T-helper 22 cell (primary cell): ENCODE measurements at places on chromosomes 3 and 15.
A peak's percentile ranks its signal among the peaks of the same experiment; 100 is the strongest.

- no peak for DNase-seq
Observed at GRCh38 chr3:90221900-90222299, 1114.5 kb downstream of the EPHA3 start.

DNA sequence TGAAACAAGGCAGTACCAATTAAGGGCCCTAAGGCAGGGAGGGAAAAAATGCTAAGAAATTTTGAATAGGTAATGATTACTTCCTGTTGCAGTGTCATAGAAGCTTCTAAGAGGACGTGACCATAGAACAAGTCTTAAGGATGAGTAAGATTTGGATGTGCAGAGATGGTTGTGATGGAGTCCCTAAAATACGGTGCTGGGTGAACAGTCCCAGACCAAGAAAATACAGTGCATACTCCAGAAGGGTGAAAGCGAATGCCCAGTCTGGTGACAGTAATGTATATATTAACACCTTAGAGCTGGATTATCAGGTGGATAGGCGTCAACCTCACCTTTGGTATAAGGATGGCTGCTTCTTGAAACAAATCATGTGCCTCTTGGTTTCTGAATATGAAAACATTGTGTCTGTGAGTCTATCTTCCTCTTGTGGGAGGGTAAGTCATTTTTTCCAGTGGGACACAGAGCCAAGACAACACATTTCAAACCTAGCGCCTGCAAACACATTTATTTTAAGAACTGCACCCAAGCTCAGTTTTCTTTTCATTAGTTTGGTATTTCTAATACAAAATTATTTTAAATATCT, 101.2 kb upstream of the TP63 start:
- DNase-seq, result no peak

GRCh38 chr3:111547631-111548030, 5.6 kb downstream of the CD96 start:
- DNase-seq, result peak; percentile 30

DNA sequence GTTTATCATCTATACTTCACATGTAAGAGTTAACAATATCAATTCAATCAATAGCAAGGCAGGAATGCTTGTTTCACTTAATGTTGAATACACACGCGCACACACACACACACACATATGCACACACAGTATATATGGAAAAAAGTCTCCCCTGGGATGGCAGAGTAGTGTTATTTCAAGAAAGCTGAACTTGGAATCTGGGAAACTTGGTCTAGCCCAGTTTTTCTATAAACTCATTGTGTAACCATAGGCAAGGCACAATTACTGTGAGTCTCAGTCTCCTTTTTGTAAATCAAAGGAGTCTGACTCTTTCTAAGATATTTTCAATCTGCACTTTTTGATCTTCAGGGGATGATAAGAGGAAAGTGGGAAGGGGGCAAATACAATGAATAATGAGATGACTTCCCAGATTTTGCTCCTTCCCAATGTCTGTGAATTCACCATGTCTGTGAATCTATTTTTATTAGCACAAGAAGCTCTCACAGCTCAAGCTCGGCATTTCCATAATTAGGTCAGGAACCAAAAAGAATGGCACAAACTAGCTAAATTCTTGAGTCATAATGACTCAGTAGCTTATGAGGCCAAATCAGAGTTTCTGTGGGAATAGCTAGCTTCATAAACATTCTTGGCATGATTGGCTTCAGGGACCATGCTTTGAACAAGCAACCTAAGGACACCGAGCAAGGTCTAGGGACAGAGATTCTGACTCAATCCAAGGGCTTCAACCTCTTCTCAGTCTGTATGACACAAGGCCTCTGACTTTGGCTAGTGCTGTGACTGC, 227.4 kb upstream of the DCBLD2 start:
- DNase-seq, result no peak

DNA sequence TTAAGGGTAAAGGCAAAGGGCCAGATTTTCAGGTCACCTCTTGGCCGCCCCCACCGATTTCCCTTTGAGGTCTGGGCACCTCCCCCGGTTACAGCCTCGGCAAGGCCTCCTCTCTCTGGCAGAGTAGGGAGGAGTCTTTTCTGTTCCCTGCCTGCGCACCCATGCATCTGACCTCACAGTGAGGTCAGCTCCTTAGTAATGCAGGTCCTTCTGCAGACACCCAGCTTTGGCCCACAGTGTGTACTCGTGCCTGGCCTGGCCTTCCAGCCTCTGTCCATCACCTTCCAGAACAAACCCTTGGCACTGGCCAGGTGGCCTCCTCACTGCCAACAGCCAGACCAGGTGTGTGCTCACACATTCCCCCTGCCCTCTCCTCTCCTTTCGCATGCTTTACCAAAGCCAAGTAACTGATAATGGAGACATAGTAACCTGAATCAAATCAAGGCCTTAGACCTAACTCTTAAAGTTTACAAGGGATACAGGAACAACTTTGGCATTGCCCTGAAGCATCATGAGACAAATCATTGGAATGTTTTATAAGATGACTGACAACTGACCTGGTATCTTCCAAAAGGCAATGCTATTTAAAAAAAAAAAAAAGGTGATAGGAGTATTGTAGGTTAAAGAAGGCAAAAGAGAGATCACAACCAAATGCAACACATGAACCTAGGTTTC, 61.3 kb downstream of the CORO2B start:
- DNase-seq, result no peak

DNA sequence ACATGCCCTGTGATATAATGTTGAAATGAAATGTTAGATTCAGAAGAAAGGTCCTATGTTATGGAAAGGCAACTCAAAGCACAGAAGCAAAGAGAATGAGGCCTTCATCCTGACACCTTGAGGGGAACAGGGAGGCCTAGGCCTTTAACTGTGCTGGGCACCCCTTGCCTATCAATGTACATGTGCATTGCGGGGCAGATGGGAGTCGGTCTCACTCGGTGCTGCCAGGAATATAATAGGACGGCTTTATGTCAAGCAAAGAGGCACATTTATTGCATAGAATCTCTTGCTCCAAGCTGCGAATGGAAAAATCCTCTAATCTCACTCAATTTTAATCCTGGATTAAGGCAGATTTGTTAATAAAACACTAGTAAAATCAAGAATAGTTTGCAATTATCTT, 301.0 kb upstream of the SOX14 start:
- DNase-seq, result no peak

- DNase-seq, result no peak
Observed at GRCh38 chr3:16897254-16897926, 12.6 kb downstream of the PLCL2 start.

GRCh38 chr3:176914764-176915163, 282.5 kb downstream of the TBL1XR1 start:
- no peak for DNase-seq

GRCh38 chr15:68641376-68641775, 62.6 kb downstream of the CORO2B start:
- DNase-seq, result no peak

GRCh38 chr3:45679805-45680204, 9.4 kb upstream of the SACM1L start:
- no peak for DNase-seq

DNA sequence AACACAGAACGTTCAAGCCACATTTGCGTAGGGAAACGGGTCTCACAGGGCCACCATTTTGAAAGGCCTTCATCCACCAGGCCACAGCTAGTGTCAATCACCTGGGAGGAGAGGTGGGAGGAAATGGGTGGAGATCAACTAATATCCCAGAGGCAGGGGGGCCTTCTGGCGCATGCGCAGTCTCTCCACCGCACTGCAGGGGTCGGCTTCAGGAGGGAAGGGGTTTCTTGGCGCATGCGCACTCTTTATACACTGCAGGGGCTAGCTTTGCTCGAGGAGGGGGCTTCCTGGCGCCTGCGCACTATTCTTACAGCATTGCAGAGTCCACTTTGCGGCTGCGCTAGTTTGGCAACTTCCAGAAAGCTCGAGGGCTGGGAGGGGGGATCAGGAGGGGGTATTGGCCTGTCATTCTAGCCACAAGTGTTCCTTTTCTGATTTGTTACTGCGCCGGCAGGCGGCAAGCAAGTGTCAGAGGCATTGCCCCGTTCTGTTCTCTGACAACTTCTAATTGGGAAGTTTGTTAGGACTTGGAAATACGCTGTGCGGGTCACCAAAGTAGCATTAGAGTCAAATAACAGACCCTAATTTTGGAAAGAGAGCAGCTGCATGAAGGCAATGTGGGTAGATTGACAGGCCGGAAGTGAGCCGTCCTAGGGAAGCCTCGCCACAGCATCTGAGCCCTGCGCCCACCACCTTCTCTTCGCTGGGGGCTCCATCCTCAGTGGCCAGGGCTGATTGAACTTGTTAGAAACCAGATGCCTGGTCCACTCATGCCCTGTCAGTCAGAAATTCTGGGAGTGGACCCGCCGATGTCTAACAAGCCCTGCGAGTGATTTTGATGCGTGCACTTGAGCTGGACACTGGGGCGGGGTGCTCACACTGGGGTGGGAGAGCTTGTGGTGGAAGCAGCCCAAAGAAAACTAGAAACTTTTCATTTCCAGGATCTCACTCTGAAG, 173.5 kb upstream of the NDN start:
- no peak for DNase-seq

DNA sequence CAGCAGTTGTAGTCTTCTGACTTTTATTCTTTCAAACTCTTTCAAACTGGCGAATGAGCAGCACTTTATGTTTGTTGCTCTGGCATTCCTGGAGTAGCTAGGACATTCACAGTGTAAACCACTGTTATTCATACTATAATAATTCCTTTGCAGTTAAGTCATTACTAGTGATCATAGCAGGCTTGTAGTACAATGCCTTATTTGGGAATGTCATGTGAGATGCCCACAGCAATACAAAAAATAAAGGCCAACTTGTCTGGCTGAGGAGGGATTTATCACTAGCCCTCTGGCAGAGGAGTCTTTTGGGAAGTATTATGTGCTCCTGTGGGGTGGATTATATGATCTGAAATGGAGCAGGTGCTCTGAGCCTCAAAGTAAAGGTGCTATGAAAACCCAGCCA, 197.2 kb downstream of the VGLL3 start:
- no peak for DNase-seq

DNA sequence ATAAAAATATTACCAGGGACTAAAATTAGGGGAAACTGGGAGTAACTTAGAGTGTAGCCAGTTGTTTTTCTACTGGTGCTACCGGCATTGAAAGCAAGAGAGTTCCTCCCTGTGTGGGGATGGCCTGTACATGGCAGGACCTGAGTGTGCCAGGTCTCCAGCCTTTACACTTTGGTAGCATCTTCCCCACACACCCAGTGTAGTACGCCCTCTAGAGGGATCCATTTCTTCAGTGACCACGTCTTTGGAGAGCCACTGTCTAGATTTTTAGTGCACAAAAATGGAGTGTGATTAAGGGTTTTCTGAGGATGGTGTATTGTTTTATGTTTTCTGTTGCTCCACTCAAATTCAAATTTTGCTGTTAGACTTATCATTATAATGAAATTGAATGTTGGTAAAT, 507.0 kb upstream of the TPRG1 start:
- no peak for DNase-seq

- DNase-seq, result peak; percentile 38
Observed at GRCh38 chr15:31338879-31339557, 12.4 kb downstream of the KLF13 start.

- DNase-seq, result no peak
Observed at GRCh38 chr3:100614941-100615340, 5.5 kb downstream of the ADGRG7 start.
